Glomerular endothelial cell (primary cell): ENCODE measurements at places on chromosomes 1 and 21. TPM values are rescaled to one million over a fixed set of nuclear protein-coding genes. Genes with fewer than 3 reads are reported as not detected.

- no peak for DNase-seq
These were observed 24.1 kb downstream of the IFFO2 start for GRCh38 chr1:18932387-18932786.

DNA sequence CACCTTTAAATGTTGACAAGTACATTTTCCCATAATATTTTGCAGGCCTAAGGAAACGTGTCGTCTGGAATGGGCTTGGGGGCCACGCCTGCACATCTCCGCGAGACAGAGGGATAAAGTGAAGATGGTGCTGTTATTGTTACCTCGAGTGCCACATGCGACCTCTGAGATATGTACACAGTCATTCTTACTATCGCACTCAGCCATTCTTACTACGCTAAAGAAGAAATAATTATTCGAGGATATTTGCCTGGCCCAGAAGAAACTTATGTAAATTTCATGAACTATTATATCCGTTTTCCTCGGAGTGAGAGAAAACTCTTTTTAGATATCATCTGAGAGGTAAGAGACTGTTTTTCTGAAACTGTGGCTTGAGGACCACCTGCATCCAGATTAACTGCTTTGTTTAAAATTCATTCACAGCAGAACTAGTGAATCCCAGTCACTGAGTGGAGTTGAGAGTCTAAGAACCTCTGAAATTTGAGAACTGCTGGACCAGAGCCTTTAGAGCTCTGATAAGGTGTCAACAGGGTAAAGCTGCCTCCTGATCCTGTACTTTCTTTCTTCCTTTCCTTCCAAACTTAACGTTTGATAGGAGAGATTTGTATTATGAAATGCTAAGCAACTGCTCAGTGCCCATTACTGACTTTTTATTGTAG, 811 bp downstream of the EXO1 start:
- DNase-seq = no peak

B3GALT2 gene
- 0.78 and 1.1 TPM in 2 replicates for total RNA-seq

DNA sequence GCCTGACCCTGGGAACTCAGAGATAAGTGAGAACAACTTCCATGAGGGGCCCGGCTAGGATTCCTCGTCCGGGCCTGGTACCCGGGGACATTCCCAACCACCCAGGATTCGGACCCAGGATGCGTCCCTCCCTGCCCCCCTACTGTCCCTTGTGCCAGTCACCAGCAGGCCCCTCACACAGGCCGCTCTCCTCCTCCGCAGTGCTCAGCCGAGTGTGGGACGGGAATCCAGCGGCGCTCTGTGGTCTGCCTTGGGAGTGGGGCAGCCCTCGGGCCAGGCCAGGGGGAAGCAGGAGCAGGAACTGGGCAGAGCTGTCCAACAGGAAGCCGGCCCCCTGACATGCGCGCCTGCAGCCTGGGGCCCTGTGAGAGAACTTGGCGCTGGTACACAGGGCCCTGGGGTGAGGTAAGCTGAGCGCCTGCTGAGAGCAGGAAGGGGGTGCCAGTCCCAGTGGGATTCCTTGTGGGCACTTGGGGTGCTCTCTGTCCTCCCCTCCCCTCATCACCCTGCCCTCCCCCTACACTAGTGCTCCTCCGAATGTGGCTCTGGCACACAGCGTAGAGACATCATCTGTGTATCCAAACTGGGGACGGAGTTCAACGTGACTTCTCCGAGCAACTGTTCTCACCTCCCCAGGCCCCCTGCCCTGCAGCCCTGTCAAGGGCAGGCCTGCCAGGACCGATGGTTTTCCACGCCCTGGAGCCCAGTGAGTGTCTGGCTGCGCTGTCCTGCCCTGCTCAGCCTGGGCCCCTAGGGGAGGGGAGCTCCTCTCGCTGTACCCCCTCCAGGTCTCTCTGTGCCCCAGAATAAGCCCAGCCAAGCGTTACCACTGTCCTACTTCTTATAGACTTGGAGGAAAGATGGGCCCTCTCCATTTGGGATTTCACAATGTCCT, 9.8 kb downstream of the ADAMTSL4 start:
- no peak for DNase-seq

DNA sequence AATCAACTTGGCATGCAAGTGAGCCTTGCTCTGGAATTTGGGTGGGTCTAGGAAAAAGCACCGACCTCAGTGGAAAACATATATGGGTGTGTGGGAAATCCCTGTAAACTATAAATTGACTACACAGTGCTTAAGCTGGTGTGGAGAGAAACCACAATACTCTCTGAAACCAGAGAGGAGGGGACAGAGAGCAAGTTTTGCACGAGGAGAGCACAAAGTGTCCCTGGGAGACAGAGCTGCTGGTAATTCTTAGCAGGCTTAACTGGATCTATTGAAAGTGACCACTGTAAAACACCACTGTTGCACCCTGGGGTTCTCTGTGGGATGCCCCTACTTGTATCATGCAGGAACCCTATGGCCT, 12.8 kb downstream of the KCNJ15 start:
- no peak for DNase-seq

DNA sequence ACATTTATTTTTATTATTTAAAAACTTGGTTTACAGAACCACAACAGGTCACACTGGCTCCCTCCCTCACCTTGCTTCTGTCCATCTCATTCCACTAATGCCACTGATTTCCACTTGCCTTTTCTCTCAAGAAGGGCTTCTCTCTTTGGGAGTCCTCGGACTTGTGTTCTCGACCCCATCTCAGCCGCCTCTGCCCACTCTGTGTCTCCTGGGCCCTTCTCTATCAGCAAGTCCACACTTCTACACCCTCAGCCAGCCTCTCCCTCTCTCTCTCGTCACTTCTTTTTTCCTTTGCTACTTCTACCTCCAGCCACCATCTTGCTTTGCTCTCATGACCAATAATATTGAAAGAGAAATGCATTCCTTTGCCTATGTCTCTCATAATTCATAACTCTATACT, 129.4 kb downstream of the HMGB4 start:
- no peak for DNase-seq

- no peak for DNase-seq
These were observed 14.0 kb upstream of the TBX15 start for GRCh38 chr1:119002028-119002686.

DNA sequence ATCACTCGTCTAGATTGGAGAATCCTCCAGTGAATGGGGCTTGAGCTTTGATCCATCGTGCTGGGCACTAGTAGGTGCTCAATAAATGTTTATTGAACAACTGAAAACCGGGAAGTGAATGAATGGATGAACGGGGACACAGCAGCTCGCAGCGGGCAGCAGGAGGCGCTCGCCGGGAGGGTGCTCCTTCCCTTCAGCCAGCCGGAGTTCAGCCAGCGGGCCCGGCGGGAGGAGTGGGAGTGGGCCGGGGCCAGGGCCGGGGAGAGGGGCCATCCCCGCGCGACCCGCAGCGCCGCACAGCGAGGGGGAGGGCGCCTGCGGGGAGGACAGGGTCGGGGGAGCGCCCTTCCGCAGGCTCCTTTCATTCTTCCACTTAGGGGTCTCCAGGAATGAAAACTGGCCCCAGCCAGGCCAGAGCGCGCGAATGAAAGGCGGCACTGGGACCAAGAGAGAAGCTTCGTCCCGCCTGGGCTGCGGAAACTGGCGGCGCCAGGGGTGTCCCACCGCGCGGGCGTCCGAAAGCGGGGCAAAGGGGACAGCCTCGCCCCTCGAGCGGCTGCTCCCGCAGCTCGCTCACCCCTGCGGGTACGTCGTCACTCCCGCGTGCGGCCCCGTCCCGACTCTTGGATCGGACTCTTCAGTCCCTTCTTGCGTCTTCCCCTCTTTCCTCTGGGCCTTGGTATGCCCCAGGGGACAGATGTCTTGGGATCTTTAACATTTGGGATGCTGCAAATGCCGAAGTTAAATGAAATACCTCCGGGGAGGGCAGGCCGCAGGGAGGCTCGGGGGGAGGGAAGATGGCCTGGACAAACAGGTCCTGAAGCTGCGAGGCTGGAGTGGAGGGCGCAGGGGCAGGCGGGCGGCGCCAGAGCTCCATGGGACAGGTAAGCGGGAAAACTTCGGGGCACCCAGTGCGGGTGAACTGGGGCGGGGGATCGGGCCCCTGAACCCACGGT, 3.6 kb upstream of the INAVA start:
- DNase-seq = no peak

DNA sequence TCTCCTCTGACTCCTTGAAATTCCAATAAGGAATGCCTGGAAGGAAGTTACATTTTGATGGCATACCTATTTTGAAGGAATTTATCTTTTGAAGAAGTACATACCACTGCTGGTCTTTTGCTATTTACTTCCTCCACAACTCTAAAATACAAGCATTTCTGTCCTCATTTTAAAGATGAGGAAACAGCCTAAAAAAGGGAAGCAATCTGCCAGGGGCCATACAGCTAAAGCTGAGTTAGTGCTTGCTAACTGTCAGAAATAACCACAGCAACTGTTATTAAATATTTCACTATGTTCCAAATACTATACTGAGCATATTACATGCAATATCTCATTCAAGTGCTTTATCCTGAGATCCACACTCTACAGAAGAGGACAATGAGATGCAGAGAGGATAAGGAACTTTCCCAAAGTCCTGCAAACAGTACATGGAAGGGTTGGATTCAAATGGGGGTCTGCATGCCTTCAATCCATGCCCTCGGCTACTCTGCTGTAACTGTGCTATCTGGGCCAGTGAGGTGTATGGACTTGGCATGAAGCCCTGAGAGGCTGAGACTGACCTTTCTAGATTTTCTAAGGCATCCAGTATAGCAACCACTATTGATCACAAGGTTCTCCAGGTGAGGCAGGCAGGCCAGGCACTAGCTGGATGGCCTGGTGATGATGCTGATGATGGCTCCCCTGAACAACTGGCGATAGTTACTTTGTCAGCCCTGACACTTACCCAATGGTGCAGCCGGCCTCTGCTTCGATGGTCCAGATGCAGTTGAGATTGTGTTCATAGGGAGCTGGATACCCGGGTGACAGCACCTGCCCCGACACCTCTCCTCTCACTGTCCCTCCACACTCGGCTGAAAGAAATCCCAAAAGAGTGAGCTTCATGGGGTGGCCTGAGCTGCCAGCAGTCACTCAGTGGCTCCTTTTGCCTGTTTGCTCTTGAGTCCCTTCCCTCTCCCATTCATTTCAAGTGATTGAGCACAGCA, 171.4 kb upstream of the HMGB4 start:
- DNase-seq = no peak

RGS2 gene
- total RNA-seq = 2.9 and 7.3 TPM in 2 replicates

CFAP107 gene
- total RNA-seq = not detected in 2 replicates

DNA sequence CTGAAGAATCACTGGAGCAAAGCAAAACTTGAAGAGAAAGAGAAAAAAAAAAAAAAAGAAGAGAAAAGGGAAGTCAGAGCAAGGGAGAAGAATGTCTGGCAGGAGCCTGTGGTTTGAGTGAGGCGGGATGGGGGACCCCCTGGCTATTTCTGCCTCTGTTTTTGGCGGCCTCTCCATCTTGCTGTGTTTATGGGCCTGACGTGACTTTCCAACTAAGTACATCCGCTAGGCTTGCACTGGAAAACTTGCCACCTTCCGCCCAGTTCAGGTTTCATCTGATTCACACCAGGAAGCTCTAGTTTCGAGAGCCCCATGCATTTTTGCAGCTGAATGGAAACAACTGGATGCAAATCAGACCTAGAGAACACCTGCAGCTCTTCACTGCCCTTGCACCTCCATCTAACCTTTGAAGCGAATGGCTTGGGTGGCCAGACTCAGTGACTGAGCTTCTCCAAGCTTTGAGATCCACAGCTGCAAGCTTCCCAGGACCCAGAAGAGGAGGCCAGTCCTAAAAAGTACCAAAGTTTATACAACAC, 28.0 kb downstream of the TBX15 start:
- no peak for DNase-seq

GRCh38 chr1:236888903-236889302, 93.8 kb downstream of the MTR start:
- DNase-seq = no peak

DNA sequence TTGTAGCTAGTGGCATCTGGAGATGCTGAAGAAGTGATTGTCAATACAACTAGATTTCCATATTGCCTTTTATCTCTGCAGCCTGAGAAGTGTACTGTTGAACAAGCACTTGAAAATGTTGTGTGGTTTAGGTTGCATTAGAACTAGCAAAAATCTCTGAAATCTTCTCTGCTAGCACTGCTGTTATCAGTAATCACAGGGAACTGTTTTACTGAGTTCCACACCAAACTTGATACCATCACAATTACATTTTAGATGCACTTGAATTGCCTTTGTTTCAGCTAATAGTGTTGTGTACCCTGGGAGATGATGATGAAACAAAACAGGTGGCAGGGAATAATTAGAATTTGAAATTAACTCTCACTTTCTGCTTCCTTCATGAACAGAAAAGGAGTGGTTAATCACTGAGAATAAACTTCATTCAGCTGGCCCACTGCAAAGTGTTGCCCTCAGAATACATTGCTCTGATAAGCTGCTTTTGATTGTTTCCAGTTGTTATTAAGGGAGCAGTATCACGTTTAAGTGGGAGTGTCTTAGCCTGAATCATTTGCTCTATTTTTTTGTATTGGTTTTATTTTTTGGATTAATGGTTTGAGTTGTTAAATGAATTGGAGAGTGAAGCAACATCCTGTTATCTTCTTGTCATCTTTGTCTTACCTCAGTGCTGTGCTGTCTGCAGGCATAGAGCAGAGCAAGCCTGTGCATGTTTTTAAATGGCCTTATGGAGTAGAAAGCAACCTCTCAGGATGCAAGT, 13.0 kb downstream of the FAM20B start:
- no peak for DNase-seq

DNA sequence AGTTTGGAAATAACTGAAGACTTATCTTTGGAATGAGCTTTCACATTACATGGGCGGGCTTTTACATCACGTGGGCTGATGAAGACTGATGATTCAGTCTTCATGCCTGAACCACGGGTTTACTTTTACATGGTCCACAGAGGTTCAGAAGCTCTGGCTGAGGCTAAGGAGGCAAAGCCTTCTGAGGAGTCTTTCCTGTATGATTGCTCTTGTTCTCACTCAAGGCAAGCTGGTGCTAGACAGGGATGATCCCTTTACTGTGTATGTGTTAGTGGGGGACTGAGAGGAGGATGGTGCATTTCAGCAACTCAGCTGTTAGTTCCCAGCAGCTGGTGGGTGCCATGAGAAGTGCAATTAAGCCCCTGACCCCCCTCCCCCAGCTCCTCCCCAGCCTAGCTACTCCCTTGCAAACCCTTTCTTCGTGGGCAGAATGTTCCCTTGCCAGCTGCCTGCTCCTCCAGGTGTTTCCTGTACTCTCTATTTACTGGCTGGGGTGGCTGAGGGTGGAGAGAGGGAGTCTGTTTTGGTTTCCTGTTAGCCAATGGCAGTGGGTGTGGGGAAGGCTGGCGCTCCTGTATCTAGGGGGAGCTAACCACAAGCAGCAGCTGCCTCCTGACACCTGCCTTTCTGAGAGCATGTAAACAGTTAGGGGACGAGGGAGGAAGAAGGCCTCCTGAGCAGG, 15.4 kb downstream of the BTG2 start:
- DNase-seq = peak; percentile 41
